ENCODE measurements at places on chromosomes 2 and 18. TPM values are rescaled to one million over a fixed set of nuclear protein-coding genes. Genes with fewer than 3 reads are reported as not detected.

DNA sequence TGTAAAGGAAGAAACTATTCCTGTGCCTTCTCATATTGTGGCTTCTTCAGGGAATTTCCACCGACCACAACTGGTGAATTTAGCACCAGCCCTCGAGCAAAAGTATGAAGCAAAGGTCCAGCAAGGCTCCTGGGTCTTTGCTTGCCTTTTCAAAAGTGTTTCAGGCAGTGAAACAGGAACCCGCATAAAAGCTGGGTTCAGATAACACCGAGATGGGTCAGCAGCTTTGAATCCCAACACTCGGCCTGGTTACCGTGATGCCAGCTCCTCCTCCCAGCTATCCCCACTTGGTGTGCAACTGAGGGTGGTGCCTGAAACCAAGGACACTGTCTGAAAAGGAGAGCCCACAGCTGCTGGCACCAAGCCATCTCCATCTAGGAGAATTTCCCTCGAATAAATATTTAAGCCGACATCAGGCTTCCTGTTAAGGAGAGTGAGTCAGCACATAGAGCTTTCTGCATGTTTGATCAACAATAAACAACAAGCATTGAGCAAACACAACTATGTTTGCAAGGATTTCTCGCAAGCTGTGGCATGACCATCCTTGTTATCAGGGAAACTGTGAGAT lies 69.5 kb downstream of the ANTXR1 start:
- DNase-seq: peak; percentile 76

- DNase-seq: no peak
Measured at GRCh38 chr2:190841707-190842505, 38.7 kb upstream of the GLS start.

DNA sequence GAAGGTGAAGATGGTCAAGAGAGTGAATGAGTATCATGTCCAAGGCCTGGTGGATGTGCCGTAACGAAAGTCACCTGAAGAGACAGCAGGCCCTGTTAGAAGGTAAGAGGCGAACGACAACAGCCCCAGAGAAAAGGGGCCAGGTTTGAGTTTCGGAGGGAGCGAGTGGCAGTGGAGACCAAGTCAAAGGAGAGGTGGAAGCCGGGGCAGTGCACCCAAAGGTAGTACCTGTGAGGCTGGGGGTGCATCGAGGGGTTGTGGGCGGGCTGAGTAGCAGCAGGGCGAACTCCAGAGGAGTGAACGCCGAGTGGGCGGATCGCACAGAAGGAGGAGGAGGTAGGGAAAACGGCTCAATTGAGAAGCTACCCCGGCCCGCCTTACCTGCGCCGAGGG lies 358 bp downstream of the USP37 start:
- DNase-seq: no peak

DNA sequence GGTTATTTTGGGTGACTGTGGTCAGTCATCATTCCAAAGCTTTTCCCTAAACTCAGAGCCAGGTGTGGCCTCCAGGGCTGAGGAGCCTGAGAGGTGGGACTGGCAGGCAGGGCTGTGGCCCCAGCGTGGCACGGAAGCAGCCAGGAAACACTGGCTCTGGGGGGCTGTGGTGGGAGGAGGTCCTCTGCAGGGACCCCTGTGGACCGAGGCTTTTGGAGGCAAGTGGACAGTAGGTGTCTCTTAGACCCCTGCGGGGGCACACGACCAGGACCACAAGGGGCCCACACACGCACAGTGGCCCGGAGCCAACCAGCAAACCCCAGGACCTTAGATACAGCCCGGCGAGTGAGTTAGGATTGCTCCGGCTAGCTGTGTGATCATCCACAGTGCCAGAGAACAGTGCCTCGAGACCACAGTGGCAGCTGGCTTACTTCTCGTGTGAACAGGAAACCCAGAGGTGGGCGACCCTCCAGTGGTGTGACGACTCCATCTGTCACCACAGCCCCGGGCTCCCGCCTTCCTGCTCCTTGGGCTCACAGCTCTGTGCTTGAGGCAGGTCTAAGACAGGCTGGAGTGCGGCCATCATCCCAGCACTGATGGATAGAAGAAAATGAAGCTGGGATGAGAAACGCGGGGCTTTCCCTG lies 1.6 kb upstream of the RTP5 start:
- no peak for DNase-seq

- DNase-seq: no peak
Measured at GRCh38 chr2:164150604-164151003, 414.8 kb upstream of the FIGN start.

DNA sequence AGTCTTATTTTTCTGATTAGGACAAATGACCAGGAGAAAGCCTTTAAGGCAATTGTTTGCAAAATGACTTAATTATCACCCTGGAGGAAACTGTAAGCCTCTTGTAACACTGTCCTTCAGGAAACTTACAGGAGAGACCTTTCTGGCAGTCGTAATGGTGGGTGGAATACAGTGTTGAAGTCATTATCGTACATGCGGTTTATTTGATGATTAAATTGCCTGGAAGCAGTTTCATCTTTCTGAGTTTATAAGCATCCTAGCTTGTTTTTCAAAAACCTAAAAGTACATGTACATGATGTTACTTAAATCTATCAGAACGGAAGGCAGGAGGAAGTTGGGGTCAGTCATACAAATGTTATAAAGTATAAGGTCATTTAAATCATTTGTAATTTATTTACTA lies 86.2 kb upstream of the RAB27B start:
- DNase-seq: no peak

DNA sequence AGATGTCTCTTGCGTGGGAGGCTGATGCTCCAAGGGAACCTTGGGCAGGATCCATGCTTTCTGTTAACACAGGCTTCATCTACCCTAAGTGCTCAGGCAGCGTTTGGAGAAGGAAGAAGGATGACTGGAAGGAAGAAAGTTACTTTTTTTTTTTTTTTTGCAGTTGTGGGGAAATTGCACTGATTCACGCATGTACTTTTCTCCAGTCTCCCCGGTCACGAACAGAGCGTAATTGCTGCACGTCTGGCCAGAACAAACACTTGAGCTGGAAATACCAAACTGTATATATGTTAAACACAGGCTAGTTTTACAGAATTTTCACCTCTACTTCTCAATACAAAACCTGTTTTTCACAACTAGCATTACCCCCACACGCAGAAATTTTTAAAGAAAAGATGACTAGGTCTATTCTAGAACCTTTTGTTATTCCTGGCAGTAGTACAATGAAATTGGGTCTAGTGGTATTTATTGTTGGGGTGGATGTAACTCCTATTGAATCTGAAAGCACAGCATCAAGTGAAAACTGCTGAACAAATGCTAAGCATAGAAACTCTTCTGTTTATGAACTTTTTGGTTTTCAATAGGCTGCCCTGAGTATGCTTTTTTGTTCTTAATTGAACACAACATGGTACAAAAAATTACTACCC lies 9.3 kb upstream of the SCYGR5 start:
- DNase-seq: no peak

DNA sequence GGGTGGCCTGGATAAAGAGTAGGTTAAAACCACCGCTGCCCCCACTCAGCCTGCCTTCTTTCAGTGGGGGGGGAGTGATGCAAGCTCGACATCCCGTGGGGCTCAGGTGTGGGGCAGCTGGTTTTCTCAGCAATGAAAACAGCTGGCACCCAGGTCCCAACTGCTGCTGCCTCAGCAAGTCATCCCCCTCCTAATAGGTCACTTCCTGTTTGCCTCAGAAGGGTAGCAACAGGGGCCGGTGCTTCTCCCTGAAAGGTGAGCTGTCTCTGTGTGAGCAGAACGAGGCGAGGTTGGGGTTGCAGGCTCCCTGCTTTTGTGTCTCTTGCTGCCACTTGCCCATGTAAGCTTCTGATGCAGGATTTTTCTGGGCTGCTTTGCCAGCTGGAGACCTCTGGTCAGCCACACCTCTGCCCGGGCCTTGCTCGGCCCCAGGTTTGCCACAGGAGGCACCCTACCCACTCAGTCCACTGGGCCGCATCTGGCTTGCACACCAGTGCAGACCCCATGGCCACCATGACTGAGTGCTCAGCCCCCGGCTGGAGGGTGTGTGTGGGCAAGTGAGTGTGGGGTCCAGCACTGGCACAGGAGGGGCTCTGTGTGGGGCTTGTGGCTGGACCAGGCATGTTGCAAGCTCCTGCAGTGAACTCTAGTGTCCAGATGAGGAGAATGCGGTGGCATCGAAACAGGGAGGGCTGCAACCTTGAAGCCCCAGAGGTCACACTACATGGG lies 11.5 kb upstream of the ASB1 start:
- DNase-seq: no peak

- DNase-seq: no peak
Measured at GRCh38 chr2:231854616-231855125, 68.4 kb downstream of the COPS7B start.

DNA sequence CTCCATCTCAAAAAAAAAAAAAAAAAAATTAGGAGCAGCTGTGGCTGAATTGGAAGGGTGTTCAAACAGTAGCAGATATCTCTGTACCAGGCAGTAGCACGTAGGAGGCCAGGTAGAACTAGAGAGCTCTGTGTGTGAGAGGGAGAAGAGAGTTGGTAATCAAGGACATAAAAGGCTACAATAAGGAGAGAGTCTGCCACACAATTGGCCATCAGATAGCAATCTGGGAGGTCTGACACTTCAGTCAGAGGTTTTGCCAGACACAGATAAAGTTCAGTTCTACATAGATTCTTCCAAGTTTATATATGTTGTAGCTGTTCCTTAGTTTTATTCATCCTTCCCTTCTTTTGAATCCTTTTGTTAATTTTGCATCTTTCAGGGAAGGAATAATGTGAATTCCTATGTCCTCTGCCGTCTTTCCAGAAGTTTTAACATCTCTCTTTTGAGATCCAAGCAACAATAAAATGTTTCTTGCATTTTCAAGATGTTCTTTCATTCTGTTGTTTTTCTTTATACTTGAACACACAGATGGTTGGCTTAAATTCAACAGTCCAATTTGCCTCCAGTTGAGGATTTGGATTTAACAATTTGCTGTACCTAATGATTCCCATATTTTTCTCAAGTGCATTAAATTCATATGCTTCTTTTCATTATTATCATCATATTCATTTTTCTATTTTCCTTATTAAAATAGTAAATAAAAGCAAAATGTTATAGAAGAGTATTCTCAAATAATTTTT lies 600.3 kb upstream of the GCFC2 start:
- DNase-seq: no peak

DNA sequence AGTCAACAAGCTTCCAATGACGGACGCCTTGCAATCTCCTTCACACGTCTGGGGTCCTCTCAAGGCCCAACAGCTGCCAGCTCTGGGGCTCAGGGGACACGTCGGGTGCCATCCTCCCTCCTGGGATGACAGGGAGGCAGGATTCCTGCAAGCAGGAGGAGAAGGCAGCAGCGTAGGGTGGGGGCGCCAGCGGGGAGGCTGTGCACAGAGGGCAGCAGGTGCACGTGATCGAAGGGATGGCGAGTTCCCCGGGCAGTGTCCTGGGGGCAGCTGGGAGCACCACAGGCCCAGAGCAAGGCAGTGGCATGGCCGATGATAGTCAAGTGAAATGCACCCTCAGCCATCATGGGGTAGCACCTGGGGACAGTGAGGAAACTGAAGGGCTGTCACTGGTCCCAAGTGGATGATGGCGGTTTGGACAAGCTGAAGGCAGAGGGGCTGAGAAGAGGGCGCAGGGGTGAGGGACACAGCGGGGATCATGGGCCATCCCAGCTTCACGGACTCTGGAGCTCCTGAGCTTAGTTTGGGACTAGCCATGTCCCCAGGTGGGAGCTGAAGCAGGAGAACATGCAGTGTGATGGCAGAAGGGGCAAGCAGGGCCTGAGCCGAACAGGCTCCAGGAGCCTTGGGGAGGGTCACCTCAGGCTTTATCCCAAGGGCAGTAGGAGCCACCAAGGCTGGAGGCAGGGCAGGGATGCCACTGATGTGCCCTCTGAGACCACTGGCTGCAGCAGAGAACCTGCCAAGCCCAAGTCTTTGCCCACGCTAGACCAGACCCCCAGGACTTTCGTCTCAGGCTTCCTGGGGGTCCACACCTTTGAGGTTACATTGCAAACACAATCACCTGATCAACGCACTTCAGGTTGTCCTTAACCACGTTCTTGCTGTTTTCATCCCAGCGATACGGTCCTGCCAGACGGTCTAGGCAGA lies 16.3 kb upstream of the SNED1 start:
- DNase-seq: peak; percentile 15

DNA sequence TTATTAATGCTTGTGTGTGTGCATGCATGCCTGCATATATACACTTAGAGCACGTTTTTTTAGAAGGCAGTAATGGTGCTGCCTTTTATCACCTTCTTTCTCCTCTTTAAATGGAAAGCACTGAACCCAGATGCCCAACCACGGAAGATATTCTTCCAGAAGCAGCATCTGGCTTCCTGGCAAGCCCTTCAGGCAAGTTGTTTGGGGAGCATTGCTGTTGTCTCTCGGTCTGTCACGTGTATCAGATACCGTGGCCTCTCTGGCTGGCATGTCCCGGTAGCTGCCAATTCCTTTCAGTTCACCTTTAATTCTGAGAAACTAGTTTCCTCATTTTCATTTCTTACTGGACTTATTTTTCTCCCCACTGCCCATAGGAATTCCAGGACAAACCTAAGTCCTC lies 587.8 kb downstream of the ARHGAP15 start:
- peak; percentile 16 for DNase-seq

- no peak for DNase-seq
Measured at GRCh38 chr2:96647681-96648080, 5.1 kb downstream of the FER1L5 start.

- DNase-seq: no peak
Measured at GRCh38 chr2:187658952-187659525, 104.8 kb upstream of the TFPI start.

GRCh38 chr2:128396946-128397345 lies 78.3 kb upstream of the HS6ST1 start:
- DNase-seq: no peak

Gene ZNF385B
- 7.5 TPM for total RNA-seq

Gene OXER1
- total RNA-seq: 7.8 TPM

Gene NYAP2
- 0.13 TPM for total RNA-seq

Gene FAM117B
- total RNA-seq: 7.4 TPM
